ENCODE measurements at places on chromosomes 2 and 18.
A peak's percentile ranks its signal among the peaks of the same experiment; 100 is the strongest.

DNA sequence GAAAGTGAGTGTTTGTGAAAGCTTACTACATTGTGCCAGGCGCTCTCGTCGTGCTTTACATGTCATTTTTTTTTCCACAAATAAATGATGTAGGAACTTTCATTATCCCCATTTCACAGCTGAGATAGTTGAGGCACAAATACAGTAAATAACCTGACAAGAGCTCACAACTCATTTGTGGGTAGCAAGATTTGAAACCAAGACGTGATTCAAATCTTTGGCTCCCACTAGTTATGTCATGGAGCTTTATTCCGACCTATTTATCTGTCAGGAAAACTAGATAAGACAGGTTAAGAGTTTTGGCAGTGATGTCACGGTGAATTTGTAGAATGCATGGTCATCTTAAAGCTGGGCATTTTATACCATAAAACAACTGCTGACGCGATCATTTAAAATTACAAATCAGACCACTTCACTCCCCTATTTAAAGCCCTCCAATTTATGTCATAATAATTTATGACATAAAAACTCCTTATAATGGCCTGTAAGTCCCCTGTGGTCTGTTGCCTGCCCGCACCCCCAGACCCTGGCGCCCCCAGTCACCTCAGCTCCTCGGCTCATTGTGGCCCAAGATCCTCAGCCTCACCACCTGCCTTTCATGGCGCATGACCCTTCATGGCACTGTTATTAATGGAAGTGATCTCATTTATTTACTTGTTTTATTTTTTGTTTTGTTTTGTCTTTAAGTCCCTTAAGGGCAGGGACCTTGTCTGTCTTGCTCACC lies 678 bp upstream of the ZNF24 start:
- no peak for DNase-seq

DNA sequence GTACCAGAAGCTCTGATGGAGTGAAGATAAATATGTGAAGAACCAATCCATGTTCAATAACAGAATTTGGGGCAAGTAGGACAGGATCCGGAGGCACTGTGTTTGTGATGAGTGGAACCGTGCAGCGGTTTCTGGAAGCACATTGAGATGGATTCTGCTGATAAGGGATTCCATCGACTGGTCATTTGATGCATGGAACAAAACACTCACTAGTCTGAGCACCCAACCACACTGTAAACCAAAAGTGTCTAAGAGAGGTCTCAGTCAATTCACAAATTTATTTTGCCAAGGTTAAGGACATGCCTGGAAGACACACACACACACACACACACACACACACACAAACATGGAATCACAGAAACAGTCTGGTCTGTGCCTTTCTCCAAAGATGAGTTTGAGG lies 459.5 kb downstream of the FBXO15 start:
- DNase-seq, result no peak

DNA sequence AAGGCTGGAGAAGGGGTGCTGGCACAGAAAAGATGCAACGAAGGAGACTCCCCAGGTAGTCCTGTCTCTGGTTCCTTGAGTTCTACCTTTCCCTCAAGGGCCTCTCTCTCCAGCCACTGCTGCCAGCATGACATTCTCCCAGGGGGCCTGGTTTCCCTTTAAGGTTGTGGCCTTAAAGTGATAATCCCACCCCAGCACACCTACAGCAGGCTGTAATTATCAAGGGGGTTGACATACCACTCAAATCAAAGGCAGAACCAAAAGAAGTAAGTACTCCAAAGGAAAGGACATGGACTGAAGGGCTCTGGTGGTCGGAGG lies 127.4 kb upstream of the MSH6 start:
- no peak for DNase-seq

DNA sequence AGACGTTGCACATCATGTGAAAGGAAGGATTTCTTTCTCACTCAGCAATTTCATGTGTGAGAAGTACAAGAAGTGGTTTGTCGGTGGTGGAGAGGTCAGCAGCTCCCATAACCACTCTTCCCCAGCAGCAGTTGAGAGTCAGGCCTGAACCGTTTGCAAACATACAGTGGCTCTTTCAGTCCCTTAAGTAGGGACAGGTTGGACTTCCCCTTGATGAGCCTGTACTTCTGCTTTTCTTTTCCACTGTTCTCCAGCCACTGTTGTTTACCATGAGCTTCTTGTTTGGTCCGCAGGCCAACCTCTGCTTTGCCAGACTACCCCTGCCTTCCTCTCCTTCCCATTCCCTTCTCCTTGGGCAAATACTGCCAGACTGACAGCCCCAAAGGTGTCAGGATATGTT lies 391.3 kb upstream of the CELF4 start:
- no peak for DNase-seq

GRCh38 chr2:11990576-11990975 lies 244.1 kb downstream of the LPIN1 start:
- no peak for DNase-seq

GRCh38 chr2:238287737-238288649 lies at the start of gene PER2:
Gene PER2, minus strand, starts transcription at chr2:238288610. Its CDS starts 10,674 bp downstream, at chr2:238277936.
- DNase-seq, result peak; percentile 56

DNA sequence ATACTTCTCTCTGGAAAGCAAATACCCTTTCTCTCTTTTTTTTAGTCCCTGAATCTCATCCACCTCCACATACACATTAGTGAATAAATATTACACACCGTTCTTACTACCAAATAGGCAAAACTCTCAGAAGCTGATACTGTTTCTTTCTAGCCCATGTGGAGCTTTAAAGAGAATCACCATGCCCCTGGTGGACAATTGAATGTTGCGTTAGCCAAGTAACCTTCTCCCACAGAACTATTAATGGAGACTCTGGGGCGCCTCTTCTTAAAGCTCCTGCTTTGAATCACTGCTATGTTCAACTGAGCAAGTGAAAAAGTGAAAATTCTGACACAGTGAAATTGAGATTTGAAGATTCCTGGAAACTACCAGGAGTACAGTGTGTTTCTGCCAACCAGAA lies 522.8 kb upstream of the CDH7 start:
- no peak for DNase-seq

- no peak for DNase-seq
Observed at GRCh38 chr2:47302308-47302707, 100.6 kb upstream of the MSH2 start.

GRCh38 chr2:207983641-207984042 lies 41.7 kb downstream of the PLEKHM3 start:
- DNase-seq, result no peak

- DNase-seq, result no peak
Observed at GRCh38 chr2:237358721-237359517, 55.0 kb downstream of the COL6A3 start.

GRCh38 chr18:60466677-60467076 lies 94.1 kb upstream of the MC4R start:
- DNase-seq, result no peak

DNA sequence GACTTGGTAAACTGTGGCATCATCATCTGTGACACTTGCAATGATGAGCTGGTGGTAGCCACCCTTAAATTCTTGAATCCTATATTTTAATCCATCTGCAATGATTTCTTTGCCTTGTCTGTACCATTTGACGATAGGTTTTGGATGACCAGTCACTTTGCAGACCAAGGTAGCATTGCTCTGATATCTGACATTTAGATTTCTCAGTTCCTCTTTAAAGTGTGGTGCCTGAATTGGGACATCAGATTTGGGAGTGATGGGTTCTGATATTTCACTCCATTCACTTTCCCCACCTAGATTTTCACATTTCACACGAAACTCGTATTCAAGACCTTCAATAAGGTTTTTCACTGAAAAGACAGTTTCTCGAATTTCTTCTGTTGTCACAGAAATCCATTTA lies 55.8 kb downstream of the PLEKHA3 start:
- no peak for DNase-seq

DNA sequence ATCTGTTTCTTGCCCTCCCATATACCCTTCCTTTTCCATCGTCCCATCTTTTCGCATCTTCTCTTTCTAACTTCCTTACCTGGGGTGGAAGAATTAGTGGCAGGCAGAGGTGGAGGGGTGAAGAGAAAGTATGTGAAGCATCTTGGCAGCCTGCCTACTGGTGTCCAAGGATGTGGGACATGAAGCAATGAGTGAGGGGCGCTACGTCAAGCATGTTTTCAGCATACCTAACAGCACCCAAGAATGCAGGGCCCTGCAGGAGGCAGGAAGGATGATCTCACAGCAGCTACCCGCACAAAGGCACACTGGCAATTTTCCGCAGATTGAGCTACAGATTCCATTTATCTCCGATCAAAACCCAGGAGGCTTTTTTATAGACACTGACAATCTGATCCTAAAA lies 42.2 kb downstream of the METTL4 start:
- no peak for DNase-seq

DNA sequence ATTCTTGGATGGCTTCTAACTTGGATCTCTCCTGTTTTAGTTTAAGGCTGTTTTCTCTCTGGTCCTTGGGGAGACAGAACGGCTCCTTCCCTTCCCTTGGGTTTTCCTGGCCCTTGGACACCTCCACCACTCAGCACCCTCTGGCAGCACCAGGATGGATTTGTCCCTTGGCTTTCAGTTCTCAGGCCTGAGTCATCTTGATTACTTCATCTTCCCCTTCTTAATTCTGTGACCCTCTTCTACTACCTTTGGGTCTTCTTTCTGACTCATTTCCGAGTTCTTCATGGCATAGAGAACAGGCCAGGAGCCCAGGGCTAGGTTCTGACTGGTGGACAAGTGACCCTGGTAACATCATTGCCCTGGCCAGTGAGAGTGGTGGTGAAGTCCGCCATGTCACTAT lies 14.9 kb downstream of the IGFBP2 start:
- no peak for DNase-seq

DNA sequence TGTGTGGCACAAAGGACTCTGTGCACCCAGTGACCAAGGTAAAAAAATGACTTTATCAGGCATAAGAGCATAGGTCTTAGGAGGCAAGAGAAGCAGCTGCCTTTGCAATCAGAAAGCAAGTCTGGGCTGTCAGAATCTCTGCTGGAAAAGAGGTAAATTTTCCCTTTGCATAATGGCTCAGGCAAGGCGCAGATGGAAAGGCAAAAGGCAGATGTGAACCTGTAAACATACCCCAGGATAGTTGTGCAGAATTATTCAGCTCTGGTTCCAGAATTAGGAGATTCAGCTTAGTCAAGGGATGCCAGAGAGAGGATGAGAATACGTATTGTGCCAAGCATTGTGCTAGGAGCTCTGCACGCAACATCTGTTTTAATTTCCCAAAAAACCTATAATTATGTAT lies 258.7 kb downstream of the CLIP4 start:
- DNase-seq, result no peak

DNA sequence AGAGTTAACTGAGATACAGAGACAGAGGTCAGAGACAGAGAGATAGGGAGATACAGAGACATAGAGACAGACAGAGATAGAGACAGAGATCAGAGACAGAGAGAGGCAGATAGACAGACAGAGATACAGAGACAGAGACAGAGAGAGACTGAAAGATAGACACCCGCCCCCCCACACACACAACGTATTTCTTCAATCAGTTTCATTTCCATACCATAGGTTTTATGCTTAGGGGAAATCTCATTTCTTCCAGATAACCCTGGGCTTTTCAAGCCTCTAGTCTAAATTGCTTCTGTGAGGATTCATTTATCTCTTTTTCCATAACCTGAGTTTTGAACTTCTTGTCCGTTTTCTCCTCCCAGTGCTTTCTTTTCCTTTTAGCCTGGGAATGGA lies 94.6 kb downstream of the CD8B2 start:
- DNase-seq, result no peak

GRCh38 chr2:225735844-225736243 lies 336.3 kb downstream of the NYAP2 start:
- no peak for DNase-seq

DNA sequence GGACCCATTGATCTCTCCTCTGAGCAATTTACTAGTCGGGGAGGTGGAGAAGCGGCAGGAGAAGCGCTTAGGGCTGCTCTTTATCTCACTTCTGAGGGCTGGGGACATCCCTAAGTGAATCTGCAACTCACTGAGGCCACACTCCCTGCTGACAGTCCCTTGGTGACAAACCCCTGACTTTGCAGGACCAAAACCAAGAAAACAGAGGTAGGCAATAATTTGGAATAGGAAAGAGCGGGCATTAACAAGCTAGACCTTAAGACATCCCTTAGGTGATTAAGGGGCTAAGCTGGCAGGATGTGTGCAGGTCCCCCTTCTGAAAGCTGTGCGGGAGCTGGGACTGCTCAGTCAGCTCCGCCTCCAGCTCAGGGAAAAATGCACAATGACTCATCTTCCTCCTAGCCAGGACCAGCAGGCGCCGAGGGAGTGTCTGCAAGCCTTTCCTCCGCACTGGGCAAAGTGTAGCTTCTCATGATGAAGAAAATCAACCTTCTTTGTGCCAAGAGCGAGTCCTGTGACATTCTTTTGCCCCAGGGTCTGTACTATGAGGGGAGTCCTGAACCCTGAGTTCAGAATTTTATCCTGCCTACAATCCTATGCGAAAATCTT lies 63.3 kb downstream of the BOD1L2 start:
- peak; percentile 29 for DNase-seq

DNA sequence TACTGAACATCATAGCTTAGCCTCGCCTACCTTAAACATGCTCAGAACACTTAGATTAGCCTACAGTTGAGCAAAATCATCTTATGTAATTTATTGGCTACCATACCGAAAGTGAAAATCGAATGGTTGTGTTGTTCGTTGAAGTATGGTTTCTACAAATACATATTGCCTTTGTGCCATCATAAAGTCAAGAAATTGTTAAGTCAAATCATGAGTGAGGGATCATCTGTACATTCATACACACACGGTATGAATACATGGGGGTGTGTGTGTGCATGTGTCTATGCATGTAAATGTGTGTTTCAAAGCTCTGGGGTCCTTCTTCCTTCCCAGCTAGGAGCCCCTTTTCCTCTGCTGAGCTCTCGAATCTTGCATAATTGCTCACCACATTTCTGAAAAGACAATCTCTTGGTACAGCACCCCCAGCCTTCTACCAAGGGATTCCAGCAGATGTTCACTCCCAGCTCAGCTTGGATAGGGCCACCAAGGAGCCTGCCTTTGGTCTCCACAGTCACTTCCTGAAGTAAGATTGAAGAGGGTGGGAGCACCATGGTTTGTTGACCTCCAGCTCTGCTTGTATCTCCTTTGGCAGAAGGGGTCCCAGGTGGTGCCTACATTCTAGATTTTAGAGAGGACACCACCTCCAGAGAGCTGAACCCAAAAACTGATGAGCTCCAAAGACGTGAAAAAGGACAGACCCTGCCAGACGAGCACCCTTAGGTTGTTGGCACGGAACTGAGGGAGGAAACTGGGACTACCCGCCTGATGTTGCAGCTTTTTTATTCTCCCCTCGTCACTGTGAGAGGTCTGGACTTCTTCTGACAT lies 33.2 kb upstream of the CYP1B1 start:
- no peak for DNase-seq

DNA sequence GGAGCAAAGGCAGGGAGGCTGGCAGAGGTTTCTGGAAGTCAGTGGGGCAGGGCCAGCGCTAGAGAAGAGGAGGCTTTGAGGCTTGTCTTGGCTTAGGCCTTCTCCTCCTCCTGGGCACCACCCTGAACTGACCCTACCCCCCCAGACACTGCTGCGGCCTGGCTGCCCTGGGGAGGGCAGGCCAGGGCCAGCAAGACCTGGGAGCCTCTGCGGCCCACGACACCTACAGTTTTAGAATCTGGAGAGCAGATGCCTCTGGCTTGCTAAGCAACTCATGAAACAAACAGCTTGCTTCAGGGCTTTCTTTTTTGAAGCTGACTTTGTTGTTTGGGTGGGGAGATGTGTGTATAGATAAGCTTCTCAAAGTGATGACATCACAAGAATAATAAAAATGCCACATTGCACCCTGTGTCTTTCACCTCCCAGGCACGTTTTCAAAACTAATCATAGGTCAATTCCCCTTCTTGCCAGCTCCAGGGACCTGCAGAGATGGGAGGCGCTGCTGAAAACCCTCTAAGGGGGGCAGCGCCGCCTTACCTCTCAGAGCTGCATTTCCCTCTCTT lies 46.2 kb upstream of the SMAD7 start:
- DNase-seq, result no peak

- DNase-seq, result no peak
Observed at GRCh38 chr2:127169066-127169660, 50.9 kb downstream of the CYP27C1 start.

All from heart left ventricle (tissue), 16 donors.